ENCODE measurements at places on chromosomes 2 and 18. TPM values are rescaled to one million over a fixed set of nuclear protein-coding genes. Genes with fewer than 3 reads are reported as not detected.

KCNK3 gene
- not detected for total RNA-seq

CDH19 gene
- not detected for total RNA-seq

SOX11 gene
- total RNA-seq = not detected

SLC9A4 gene
- total RNA-seq = not detected

MROH2A gene
- total RNA-seq = not detected

ARHGEF4 gene
- 1.8 TPM for total RNA-seq
